Fibroblast of skin of left quadriceps (primary cell): ENCODE measurements at places on chromosomes 16 and 17.

DNA sequence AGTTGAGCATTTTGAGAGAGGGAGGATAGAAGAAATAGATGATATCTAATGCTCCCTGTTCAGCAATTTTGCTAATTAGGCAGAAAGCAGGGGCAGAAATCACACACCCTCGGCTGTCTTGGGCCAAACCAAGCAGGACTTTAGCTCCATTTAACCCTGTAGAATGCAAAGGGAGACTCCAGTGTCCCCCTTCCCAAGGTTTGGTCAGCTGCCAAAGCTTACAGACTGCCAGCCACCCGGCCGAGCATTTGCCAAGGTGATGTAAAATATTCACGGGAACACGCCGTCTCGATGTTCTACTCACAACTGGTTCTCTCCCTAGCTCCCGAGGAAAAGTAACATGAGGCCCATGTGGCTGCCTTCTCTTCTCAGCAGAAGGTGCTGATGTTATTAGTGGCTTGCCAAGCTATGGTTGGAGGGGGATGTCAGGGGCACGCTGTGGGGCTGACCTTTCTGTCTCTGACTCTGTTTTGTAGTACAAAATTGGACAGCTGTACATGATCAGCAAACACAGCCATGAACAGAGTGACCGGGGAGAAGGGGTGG, 155.3 kb downstream of the PITPNC1 start:
- no peak for DNase-seq

DNA sequence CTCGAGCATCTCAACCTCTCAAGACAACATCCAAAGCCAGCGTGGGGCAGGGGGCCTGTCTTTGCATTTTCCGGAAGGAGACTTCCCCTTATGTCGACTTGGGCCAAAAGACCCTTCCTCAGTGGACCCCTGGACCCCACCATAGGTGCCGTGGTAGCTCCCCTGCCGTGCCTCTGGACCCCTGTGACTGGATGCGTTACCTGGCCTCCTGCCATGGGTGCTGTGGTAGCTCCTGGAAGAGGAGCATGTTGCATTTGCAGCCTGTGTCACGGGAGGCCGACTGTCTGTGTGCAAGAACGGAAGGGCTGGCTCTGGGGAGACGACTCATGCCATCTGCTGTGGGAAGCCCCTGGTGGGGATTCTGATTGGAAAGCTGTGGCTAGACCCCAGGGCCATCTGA, 130.1 kb downstream of the FOXL1 start:
- DNase-seq, result no peak

DNA sequence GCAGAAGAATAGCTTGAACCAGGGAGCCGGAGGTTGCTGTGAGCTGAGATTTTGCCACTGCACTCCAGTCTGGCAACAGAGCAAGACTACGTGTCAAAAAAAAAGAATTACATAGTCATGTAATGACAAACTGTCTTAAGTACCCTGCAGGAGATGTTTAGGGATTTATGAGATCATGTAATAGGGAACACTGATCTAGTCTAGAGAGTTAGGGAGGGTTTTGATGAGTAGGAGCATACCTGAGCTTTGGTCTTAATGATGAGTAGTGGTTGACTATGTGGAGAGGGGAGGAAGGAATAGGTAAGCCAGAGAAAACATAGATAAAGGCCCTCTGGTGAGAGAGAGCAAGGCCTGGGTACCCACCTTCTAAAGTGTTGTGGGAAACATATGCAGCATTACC, 30.1 kb upstream of the NF1 start:
- no peak for DNase-seq

- DNase-seq, result no peak
Measured at GRCh38 chr17:40347319-40348135, 17.0 kb downstream of the GJD3 start.

DNA sequence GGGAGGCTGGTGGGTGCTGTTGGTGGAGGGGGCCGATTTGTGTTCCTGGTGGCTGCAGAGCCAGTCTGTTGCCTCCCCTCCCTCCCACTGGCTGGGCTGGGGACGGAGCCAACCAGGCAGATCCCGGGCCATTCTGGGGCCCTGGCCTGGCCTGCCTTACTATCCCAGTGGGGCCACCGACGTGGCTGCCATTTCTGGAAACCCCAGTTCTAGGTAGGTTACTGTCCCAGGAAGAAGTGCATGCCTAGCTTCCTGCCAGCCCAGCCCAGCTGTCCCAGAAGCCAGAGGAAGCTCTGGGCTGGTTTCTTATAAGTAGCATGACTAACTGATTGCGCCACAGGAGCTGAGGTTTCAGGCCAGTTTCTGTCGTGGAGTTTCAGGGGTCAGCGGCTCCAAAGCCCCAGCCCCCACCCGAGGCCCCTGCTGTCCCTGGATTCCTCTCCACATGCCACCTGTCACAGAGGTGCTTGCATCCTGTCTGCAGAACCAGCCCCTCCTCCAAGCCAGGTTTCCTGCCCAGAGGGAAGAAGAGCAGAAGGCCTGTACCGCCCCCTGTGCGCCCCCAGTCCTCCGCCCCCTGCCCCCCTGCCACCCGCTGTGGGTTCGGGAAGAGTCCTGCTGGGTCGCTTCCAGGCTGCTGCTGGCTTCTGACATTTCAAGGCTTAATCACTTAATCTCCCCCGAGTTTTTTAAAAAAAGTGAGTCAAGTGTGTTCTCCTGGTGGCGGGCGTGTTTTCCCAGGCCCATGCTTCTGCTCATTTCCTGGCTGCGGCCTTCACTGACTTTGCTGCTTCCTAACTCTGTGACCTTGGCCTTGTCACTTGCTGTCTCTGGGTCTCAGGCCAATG, 13.2 kb downstream of the IL4R start:
- DNase-seq, result peak; percentile 66

DNA sequence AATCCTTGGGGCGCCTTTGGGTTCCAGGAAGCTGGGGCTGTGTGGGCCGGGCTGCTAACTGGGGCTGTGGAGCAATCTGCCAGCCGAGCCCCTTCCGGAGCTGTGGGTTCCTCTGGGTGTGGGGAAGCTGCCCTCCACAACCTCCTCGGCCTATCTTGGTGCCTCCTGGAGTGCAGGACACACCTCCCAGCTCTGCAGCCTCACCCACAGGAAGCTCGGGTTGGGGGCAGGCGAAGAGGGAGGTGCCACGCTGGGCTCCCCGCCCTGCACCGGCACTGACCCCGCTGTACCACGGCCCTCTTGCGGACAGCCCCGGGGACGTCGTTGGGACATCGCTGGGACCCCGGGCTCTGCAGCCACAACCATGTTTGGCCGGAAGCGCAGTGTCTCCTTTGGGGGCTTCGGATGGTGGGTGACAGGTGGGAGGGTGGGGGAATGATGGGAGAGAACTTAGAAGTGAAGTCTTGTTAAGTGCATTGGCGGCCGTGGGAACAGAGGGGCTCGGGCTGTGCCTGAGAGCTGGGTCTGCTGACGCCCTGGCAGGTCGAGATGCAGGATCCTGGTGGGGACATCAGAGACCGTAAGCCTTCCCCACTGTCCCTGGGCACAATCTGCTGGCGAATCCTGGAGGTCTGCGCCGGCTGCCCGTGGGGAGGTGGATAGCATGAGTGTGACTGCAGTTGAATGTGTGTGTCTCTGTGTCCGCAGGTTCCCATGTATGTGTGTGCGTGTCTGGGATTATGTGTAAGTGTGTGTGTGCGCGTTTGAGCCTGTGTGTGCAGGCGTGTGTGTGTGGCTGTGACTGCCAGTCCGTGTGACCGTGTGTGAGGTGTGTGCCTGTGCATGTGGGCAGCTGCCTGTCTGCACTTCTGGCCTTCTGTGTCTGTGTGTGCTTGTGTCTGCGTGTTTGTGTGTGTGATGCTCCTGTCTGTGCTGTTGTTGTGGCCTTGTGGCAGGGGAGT, at the start of gene RAP1GAP2:
Gene RAP1GAP2 (plus strand): TSS at position 275 of the 962 bp plus-strand sequence. CDS start 90 bp downstream, at position 365.
- DNase-seq, result no peak

- no peak for DNase-seq
Measured at GRCh38 chr17:32283745-32284201, 18.1 kb downstream of the RHBDL3 start.

DNA sequence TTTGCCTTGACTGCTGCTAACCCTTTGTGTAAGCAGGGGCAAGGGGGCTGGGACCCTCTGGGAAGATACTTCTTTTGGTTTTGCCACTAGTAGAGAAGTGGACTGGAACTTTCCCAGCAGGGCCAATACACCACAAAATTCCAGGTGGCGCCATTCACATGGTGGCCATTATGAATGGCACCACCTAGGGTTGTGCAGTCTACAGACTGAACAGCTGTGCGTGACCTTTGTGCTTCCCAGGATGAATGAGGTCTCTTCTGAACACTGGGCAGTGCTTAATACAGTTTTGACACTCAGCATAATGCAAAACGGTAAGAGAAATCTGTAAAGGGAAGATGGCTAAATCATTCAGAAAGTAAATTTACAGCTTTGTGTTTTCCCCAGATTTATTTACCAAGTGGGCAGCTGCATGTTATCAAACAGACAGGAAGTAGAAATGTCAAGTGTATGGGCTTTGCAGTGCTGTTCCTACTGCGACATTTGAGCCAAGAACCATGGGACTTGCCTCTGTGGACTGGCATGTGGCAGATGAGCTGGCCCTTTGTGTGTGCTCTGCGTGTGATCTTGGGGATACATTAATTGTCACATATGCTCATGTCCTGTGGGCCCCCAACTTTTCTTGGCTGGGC, 9.2 kb downstream of the SYT17 start:
- DNase-seq, result no peak

- no peak for DNase-seq
Measured at GRCh38 chr16:84527532-84528269, 23.2 kb upstream of the MEAK7 start.

- no peak for DNase-seq
Measured at GRCh38 chr17:57903961-57904360, 51.3 kb downstream of the CUEDC1 start.

GRCh38 chr17:73571511-73572130, 72.6 kb downstream of the SDK2 start:
- no peak for DNase-seq

DNA sequence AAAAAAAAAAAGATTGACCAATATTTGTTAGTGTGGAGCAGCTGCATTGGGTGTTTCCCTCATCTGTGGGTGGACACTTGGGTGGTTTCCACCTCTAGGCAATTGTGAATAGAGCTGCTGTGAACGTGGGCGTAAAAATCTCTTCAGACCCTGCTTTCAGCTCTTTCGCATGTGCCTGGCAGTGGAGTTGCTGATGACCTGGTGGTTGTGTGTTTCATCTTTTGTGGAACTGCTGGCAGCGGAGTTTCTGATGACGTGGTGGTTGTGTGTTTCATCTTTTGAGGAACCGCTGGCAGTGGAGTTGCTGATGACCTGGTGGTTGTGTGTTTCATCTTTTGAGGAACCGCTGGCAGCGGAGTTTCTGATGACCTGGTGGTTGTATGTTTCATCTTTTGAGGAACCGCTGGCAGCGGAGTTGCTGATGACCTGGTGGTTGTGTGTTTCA, 21.4 kb downstream of the ZC3H18 start:
- DNase-seq, result no peak

GRCh38 chr16:57600048-57600835, 28.2 kb upstream of the ADGRG1 start:
- DNase-seq, result no peak

GRCh38 chr16:78290872-78291591, 191.6 kb downstream of the WWOX start:
- DNase-seq, result no peak

- DNase-seq, result peak; percentile 98
Measured at GRCh38 chr16:24635900-24636610, 93.4 kb upstream of the TNRC6A start.

DNA sequence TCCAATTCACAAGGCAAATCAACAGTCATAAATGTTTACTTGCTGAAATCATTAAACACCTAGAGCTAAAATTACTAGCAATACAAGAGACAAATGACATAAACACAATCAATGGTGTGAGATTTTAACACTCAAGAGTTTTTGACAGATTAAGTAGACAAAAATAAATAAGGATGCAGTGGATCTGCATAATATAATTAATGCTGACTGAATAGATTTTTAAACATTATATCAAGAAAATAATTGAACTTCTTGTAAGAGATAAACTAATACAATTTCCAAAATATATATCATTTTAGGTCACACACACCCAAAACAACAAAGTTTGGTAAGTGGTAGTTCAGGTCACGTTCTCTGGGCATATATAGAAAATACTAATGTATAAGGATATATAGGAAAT, 322.6 kb upstream of the XYLT1 start:
- DNase-seq, result no peak

DNA sequence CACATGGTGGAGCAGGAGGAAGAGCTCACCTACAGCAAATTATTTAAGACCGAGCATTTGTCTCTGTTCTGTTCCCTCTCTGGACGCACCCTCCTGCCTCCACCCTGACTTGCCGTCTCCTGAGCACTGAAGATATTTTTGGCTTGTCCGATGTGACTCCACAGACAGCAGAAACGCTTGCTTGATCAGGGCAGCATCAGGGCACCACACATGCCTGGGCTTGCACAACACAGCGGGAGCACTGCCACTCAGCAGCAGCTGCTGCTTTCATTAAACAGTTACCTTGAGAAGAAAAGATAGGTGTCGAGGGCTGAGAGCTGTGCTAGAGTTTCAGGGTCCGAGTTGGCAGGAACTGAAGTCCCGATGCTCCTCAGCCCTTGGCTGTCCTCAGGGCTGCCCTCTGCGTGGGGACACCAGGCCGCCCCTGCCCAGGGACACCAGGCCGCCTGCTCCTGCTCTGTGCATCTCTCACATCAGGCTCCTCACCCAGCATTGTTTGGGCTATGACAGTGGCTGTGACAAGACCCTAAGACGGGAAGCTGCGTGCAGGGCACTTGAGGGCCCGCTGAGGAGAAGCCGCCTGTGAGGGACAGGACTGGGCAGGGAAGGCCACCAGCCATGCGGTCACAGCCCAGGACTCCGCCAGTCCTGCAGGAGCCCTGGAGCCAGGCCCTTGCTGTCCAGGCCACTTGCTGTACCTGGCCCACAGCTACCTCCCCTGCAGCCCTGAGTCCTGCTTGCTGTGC, 21.3 kb upstream of the CDH15 start:
- no peak for DNase-seq
